ENCODE measurements at places on chromosomes 3 and 15. TPM values are rescaled to one million over a fixed set of nuclear protein-coding genes. Genes with fewer than 3 reads are reported as not detected.

The LTF gene
- 0.92 TPM for total RNA-seq

The SLC2A2 gene
- not detected for total RNA-seq

The ANKUB1 gene
- total RNA-seq: 4.2 TPM

The CD200 gene
- 79.1 TPM for total RNA-seq

The C3orf49 gene
- total RNA-seq: not detected

The EFHB gene
- 1.6 TPM for total RNA-seq

The PCNP gene
- total RNA-seq: 142 TPM

The FBN1 gene
- 23.1 TPM for total RNA-seq

The GOLGA8Q gene
- total RNA-seq: 0.69 TPM

The CDHR4 gene
- total RNA-seq: 0.23 TPM

The KLHL40 gene
- 0.23 TPM for total RNA-seq

The COMMD4 gene
- 11.8 TPM for total RNA-seq

The SEMA5B gene
- total RNA-seq: 17.8 TPM

The HRG gene
- not detected for total RNA-seq

The P3H2 gene
- total RNA-seq: 2.3 TPM

The GOLGA8T gene
- total RNA-seq: 0.69 TPM

The GPR62 gene
- total RNA-seq: 0.46 TPM

The MFAP1 gene
- total RNA-seq: 25.1 TPM

The THRB gene
- total RNA-seq: 11.1 TPM

The BRK1 gene
- total RNA-seq: 99.4 TPM

The LSAMP gene
- total RNA-seq: 118 TPM

The FBXO45 gene
- total RNA-seq: 43.4 TPM

The MEF2A gene
- total RNA-seq: 70.8 TPM

The SLC12A8 gene
- total RNA-seq: 5.8 TPM

The IL16 gene
- 1.8 TPM for total RNA-seq

The TMEM44 gene
- total RNA-seq: 26.1 TPM

The SLC28A1 gene
- total RNA-seq: 0.23 TPM

The ADPRH gene
- total RNA-seq: 2.3 TPM

The NRROS gene
- total RNA-seq: 0.92 TPM

The PCCB gene
- total RNA-seq: 57.7 TPM

The HDGFL3 gene
- 111 TPM for total RNA-seq

The GOLGA8S gene
- total RNA-seq: 0.23 TPM

The VPS39 gene
- total RNA-seq: 56.5 TPM

The CCR9 gene
- not detected for total RNA-seq

The TUSC7 gene
- not detected for total RNA-seq

The LDHAL6B gene
- not detected for total RNA-seq

The SAMD7 gene
- not detected for total RNA-seq

The ZNF35 gene
- 18.9 TPM for total RNA-seq

The CHL1 gene
- total RNA-seq: 745 TPM

The SYNPR gene
- total RNA-seq: 105 TPM

The CSTA gene
- total RNA-seq: 1.4 TPM

The PP2D1 gene
- total RNA-seq: not detected

The PCOLCE2 gene
- total RNA-seq: 13.6 TPM

The DNAH12 gene
- 3.5 TPM for total RNA-seq

The SLC12A1 gene
- total RNA-seq: 5.8 TPM

The ISL2 gene
- total RNA-seq: not detected

The ZBTB47 gene
- 29.3 TPM for total RNA-seq

The KCNMB3 gene
- total RNA-seq: 3.2 TPM

The ROBO2 gene
- 411 TPM for total RNA-seq

Data from diencephalon (tissue), 1 donor.